ENCODE measurements at places on chromosomes 6 and 20. TPM values are rescaled to one million over a fixed set of nuclear protein-coding genes. Genes with fewer than 3 reads are reported as not detected.
A peak's percentile ranks its signal among the peaks of the same experiment; 100 is the strongest.

DNA sequence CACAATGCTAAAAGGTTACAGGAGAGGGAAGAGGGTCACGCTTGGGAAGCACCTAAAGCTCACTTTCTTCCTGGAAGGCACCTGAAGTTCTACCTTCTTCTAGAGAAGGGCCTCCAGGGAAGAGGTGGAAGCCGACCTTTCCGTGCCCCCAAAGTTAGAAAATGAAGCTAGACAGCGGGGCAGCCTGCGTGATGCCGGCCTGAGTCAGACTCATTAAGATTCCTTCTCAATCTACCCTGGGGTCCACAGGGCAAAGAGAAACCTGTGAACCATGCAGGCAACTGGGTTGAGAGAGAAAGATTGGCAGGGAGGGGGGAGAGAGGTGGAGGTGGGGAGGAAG, 54.8 kb upstream of the CCDC167 start:
- DNase-seq, result peak; percentile 64

GRCh38 chr6:68718385-68719073, 83.4 kb downstream of the ADGRB3 start:
- DNase-seq, result no peak

GRCh38 chr6:44826025-44826676, 438.6 kb downstream of the CDC5L start:
- no peak for DNase-seq

- peak; percentile 50 for DNase-seq
These were observed 405 bp upstream of the RNF182 start for GRCh38 chr6:13924146-13924948.

DNA sequence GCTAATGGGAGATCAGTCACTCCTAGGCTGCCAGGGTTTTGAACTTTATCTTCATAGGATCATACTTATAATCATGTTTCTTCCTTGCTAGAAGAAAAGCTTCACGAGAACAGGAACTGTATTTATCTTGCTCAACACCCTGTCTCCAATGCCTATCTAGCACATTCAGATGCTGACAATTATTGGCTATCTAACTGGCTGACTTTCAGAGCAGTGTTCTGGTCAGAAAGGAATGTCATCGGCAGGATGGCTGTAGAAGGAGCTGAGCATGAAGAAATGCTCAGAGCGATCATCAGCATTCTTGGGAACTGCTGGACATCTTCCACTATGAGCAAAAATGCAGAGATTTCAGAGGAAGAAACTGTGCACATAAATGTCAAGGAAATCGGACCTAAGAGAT, 628.0 kb upstream of the NRSN1 start:
- no peak for DNase-seq

GRCh38 chr6:38681850-38682249, 21.1 kb downstream of the GLO1 start:
- no peak for DNase-seq

DNA sequence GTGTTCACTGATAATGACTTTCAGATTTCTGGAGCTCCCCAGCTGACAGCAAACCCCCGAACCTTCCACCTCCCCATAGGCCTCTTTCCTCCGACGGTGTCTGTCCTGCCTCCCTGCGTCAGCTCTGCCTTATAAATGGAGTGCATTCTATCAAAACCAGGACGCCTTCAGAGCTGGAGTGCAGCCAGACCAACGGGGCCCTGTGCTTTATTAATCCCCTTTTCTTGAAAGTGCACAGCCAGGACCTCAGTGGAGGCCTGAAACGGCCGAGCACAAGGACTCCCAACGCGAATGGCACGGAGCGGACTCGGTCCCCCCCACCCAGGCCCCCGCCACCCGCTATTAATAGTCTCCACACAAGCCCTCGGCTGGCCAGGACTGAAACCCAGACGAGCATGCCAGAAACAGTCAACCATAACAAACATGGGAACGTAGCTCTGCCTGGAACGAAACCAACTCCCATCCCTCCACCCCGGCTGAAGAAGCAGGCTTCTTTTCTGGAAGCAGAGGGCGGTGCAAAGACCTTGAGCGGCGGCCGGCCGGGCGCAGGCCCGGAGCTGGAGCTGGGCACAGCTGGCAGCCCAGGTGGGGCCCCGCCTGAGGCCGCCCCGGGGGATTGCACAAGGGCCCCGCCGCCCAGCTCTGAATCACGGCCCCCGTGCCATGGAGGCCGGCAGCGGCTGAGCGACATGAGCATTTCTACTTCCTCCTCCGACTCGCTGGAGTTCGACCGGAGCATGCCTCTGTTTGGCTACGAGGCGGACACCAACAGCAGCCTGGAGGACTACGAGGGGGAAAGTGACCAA, 42.3 kb upstream of the NAA20 start:
- DNase-seq, result peak; percentile 65

HLA-DQA1 gene
- total RNA-seq, result not detected

NFS1 gene
- 48.0 TPM for total RNA-seq

DNA sequence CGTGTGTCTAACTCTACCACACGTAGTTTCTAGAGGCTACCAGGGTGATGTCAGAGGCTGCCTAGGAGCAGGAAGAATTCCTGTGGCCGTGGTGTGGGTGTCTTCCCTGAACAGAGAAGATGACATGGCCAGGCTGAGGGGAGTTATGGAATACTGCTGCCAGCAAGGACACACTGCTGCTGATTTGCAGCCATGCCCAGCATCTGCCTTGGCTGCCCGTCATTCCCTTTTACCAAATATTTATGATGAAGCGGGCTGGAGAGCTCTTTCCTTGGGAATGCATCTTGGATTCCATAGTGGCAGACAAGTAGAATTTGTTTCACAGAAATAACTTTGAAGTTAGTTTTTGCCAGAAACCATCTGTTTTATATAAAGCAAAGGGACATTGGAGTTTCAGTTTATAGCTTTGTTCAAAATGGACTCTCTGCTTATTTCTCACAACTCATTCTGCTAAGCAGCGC, 80.8 kb upstream of the VSTM2L start:
- DNase-seq, result peak; percentile 53

ITPR3 gene
- 59.8 TPM for total RNA-seq

DNA sequence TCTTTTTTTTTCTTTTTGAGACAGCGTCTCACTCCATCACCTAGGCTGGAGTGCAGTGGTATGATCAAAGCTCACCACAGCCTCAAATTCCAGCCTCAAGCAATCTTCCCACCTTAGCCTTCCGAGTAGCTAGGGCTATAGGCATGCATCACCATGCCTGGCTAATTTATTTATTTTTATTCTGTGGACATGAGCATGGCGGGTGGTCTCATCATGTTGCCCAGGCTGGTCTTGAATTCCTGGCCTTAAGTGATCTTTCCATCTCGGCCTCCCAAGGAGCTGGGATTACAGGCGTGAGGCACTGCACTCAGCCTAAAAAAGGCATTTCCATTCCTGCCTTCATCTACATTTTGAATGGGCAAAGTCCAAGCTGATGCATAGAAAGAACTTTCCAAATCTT, 56.2 kb upstream of the BEND3 start:
- no peak for DNase-seq

- DNase-seq, result no peak
These were observed 101.9 kb upstream of the BEND3 start for GRCh38 chr6:107217248-107217647.

ARFRP1 gene
- 65.7 TPM for total RNA-seq

GRCh38 chr6:67680297-67680932, 954.7 kb upstream of the ADGRB3 start:
- no peak for DNase-seq

DNA sequence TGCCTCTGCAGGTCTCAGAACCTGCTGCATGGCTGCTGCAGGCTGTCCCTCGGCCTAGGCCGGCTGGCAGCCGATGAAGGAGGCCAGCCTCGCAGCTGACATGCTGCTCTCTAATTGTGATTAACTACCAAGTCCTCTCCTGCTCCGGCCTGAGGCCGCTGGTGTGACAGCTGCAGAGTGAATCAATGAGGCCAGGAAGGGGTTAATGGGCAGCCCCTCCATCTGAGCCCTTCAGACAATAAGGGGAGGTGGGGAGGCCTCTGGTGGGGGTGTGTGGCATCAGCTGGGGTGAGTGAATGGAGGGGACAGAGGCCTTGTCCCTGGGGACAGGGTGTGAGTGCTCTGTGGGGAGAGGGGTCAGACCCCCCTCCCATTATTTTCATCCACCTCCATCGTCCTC, 34.4 kb downstream of the SLC52A3 start:
- DNase-seq, result no peak

NR2E1 gene
- 0.05 TPM for total RNA-seq

GRCh38 chr6:156650896-156651390, 126.2 kb upstream of the ARID1B start:
- DNase-seq, result no peak

GRCh38 chr20:33148040-33148439, 19.9 kb upstream of the BPIFA2 start:
- DNase-seq, result no peak

- no peak for DNase-seq
These were observed 426.3 kb upstream of the NOX3 start for GRCh38 chr6:155881826-155882526.

SNRPB2 gene
- total RNA-seq, result 134 TPM

DNA sequence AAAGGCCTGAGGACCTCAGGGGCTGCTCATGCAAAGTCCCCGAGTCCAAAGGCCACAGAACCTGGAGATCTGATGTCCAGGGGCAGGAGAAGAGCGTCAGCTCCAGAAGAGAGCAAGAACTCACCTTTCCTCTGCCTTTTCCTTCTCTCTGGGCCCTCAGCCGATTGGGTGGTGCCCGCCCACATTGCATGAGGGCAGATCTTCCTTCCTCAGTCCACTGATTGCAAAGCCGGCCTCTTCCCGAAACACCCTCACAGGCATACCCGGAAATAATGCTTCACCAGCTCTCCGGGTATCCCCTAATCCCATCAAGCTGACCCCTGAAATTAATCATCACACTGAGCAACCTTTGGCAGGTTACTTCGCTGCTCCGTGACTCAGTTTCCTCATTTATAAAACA, 33.4 kb downstream of the SPDEF start:
- no peak for DNase-seq

HAO1 gene
- total RNA-seq, result not detected

DNA sequence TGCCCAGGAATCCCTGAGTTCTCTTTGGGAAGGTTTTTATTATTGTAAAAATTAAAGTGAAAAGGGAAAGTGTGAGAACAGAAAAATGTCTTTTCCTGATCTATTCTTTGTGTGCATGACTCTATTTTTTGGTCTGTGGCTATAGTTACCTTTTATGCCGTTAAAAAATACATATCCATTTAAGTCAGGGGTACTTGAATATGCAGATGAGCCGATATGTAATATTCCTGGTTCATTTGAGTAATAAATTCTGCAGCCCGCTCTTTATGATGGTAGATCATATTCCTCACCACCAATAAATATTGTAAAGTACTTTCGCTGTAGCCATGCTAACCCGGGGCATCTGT, 503 bp upstream of the MYT1 start:
- no peak for DNase-seq

DNA sequence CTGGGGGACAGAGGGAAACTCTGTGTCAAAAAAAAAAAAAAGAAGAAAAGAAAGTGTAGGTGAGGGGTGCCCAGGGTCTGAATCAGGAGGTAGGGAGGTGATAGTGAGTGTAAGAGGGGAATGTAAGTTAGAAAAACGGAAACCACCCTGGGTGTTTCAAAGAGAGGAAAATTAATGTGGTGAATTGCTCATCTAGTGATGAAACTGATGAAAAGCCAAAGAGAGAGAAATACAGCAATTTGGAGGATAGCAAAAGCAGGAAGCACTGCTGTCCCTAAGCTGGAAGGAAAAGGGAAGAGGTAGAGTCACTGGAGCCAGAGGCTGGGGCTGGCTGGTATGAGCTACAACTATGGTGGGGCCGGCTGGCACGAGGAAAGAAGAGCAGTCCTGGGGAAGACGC, 85.0 kb upstream of the CEP85L start:
- DNase-seq, result no peak

GRCh38 chr20:63532449-63532971, 4.7 kb downstream of the PTK6 start:
- DNase-seq, result no peak

RBPJL gene
- not detected for total RNA-seq

LKAAEAR1 gene
- 0.24 TPM for total RNA-seq

- DNase-seq, result no peak
These were observed 309.7 kb downstream of the SLC35F1 start for GRCh38 chr6:118216751-118217150.

CRISP3 gene
- not detected for total RNA-seq

DNA sequence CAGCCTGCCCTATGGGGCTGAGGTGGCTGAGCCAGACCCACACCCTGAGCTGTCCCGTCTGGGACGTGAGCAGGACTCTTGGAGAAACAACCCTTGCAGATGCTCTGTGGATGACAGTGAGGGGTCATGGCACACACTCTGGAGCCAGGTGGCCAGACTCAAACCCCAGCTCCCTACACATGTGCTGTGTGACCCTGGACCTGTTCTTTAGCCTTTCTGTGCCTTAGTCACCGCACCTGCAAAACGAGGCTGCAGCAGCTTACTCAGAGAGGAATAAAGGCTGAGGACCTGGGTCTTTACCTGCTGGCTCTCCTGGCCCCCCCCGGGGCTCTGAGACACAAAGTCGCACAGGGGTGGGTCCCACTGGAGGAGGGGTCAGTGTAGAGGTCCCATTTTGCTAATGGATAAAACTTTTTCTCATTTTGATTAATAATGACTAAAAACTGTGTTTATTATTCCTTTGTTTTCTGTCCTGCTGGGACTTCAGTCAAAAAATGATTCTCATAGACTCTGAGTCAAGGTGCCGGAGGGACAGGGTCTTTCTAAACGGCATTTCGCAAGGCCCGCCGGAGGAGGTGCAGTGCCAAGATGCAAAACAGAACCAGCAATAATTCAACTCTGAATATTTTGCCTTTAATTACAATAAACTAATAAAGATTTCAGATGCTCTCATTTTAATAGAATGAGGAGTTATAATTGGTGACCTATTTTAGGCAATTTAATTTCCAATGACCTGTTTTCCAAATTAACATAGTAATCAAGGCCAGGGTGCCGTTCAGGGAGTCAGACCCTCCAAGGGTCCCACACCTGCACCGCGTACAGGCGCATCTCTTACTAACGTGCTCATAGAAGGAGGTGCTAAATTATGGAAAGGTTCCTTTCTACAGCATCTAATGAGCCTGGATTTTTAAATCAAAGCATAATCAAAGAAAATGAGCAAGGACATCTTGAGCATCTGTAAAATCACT, 62.4 kb downstream of the YTHDF1 start:
- DNase-seq, result no peak

DNA sequence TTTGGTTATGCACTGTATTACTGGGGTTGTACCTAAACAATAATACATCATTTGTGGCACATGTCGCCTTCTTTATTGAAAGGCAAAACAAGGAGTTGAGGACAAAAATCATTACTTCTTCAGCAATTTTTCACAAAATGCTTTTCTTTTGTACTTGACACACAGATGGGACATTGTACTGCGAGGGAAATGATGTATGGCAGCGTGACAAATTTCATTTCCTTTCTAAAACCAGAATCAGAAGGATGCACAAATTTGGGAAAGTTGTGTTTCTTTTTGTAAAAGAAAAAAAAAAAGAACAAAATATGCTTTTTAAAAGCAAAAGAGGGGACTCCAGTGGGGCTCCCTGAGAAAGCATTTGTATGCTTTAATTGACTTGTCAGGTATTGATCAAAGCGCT, 394.0 kb upstream of the SLC35B3 start:
- DNase-seq, result no peak
